ENCODE measurements at places on chromosomes 12 and 14.
A peak's percentile ranks its signal among the peaks of the same experiment; 100 is the strongest.

DNA sequence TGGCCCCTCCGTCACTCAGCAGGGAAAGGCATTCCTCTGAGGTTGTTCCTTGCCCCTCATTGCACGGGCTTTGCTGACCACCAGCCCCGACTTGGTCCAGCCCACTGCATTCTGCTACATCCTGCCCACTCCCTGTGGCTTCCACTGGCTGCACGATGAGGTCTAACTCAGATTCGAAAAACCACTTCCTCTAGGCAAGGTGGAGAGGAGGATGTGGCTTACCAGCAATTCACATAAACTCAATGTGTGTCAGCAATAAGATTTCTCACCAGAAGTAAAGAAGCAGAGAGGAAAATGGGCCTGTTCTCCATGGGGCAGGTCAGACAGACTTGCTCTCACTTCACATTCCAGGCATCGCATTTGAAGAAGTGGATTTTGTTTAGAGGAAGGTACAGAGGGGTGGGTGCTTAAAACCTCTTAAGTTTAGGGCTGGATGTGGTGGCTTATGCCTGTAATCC, 14.7 kb downstream of the GPR68 start:
- peak; percentile 71 for DNase-seq

GRCh38 chr12:96044943-96045290, 9.5 kb upstream of the LTA4H start:
- no peak for DNase-seq

- no peak for DNase-seq
Observed at GRCh38 chr12:132166093-132166492, 21.8 kb downstream of the NOC4L start.

- no peak for DNase-seq
Observed at GRCh38 chr12:17609153-17609552, 480.8 kb downstream of the RERGL start.

DNA sequence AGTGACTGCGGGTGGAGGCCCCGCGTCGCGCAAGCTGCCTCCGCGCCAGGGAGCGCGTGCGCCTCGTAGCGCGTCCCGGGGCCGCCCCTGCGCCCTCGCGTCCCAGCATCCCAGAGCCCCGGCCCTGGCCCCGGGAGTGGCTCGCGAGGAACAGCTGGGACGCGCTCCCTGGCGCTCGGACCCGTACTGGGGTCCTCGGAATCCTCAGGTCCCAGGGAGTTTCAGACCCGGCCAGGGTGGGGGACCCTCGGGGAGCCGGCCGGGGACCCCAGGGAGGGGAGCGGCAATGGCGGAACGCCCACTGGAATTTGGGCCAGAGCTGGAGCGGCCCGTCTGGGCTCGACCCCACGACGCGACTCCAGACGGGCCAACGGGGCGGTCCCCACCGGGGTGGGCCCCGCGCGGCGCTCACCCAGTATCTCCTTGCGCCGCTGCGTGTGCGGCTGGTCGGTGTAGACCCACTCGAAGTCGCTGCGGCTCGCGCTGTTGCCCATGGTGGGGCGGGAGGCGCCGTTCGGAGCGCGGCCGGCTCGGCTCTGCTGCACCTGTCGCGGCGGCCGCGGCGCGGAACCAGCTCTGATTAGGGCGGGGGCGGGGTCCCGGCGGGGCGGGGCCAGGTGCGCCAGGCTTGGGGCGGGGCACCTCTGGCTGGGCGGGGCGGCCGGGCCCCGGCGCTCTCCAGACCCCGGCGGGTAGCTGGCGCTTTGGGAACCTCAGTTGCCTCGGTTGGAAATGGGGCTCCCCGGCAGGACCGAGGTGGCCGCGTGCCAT, at the start of gene DEGS2:
Gene DEGS2 (minus strand): TSS at position 552 of the 771 bp plus-strand sequence. CDS start 58 bp downstream, at position 494.
- peak; percentile 57 for DNase-seq

DNA sequence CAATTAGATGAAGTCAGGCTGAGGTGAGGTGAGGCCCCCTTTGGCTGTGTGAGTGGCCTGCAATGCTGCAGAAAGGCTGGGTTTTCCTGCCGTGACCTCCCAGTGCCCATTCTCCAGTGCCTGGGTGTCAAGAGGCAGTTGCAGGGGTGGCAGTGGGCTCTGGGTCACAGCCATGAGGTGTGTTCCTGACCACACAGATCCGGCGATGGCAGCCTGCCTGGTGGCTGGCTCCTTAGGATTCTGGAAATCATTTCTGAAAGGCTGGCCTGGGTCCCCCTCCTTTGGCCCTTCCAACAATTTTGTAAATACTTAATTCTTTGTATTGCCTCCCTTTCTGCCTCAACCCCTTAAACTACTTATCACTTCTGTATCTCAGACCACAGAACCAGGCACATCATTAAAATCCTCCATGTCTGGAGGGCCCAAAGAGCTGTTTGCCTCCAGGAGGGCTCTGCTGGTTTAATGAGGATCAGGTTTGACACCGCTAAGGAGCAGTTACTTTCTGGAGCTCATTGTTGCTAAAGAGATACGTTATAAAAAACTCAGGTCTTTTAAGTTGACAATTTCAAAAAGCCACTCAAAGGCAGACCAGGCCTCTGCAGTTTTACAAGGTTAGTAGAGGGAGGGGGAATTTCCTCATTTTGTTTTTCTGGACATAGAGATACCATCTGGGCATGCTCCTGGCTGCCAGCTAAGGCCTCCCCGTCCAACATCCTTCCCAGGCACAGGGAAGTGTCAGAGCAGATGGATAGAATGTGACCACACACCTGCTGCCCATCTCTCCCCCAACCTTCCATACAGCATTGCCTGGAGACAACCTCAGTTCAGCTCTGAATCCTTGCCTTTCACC, 204.4 kb downstream of the FOXN3 start:
- no peak for DNase-seq

- DNase-seq = no peak
Observed at GRCh38 chr12:128513331-128513730, 246.4 kb downstream of the TMEM132C start.

- DNase-seq = no peak
Observed at GRCh38 chr12:109487181-109488050, 10.0 kb downstream of the UBE3B start.

DNA sequence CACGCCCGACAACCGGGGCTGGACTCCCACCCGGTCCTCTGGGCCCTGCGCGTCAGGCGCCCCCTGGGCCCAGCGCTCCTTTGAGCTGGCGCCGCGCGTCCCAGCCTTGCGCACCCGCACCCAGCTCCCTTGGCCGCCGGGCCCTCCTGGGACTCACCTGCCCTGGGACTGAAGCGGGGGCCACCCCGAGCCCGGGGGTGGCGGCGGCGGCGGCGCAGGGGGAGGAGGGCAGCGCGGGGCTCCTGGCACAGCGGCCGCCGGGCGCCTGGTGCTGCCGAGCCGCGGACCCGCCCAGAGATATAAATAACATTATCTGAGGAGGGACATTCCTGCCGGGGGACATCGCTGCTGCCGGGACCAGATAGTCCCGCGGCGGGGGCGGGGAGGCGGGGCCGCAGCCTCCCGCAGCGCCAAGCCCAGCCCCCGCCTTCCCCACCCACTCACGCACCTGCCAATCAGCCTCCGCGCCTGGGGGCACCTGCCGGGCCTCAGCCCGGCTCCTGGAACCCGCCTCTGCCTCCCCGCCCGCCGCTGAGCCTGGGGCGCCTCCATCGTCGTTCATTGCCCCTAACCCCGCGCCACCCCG, at the start of gene SPTB:
Gene SPTB (minus strand): TSS at position 273 of the 586 bp plus-strand sequence. CDS start 56,813 bp downstream, outside the sequence.
- DNase-seq = peak; percentile 61

DNA sequence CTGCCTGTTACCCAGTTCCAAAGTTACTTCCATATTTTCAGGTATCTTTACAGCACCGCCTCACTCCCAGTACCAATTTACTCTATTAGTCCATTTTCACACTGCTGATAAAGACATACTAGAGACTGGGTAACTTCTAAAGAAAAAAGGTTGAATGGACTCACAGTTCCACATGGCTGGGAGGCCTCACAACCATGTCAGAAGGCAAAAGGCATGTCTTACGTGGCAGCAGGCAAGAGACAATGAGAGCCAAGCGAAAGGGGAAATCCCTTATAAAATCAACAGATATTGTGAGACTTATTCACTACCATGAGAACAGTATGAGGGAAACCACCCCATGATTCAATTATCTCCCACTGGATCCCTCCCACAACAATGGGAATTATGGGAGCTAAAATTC, 9.8 kb downstream of the AREL1 start:
- DNase-seq = no peak

- DNase-seq = no peak
Observed at GRCh38 chr12:10098791-10099190, at the start of gene CLEC1A. Gene CLEC1A (minus strand): TSS chr12:10098985. CDS start chr12:10098922, 63 bp downstream.

GRCh38 chr14:57266065-57266464, 2.6 kb downstream of the EXOC5 start:
- DNase-seq = no peak

DNA sequence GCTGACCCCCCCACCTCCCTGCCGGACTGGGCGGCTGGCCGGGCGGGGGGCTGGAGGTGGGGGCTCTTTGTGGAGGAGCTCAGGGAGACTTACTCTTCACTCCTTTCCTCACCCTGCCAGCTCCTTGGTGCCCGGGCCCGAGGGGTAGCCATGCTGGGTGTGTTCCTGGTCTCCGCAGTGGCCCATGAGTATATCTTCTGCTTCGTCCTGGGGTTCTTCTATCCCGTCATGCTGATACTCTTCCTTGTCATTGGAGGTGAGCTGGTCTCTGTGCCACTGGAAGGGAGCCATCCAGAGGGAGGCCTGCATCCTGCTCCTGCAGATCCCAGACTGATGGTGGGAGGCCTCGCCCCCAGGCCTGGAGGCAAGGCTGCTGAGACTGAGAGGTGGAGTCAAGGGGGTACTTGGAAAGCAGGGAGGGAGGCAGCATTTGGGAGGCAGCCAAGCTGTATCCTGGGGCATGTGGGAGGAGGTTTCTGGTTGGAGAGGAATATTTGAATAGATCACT, 19.7 kb downstream of the SOAT2 start:
- DNase-seq = no peak

DNA sequence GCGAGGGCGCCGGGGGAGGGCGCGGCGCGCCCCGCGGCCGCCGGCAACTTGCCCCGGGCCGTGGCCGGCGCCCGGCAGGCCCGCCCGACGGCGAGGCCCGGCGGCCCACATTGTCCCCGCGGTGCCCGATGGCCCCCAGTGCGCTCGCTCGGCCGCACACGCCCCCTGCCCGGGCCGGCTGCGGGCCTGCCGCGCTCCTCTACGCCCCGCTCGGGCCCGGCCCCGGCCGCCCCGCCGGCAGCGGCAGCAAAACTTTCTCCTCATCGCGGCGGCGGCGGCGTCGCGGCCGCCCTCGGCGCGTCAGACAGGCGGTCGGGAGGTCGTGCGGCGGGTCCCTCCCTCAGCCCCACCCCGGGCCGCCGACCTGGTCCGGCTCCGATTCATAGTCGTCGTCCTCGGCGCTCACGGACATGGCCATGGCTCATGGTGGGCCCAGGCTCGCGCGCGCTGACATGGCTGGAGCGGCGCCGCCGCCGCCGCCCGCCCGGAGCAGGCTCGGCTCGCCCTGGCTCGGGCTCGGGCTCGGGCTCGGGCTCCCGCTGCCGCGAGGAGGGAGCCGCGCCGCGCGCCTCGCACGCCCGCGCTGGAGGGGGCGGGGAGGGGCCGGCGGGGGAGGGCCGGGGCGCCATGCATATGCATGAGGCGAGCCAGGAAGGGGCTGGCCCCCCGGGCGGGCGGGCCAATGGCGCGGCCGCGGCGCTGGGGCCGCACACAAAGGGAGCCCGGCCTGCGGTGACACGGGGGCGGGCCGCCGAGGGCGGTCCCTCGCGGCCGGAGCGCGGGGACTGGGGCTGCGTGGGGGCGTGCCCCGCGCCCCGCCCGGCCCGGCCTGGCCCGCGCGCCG, 67.1 kb downstream of the RNF34 start:
- peak; percentile 85 for DNase-seq

GRCh38 chr12:57604454-57604991, at the start of gene DTX3:
Gene DTX3 (plus strand): TSS chr12:57604824. CDS start chr12:57606518, 1,694 bp downstream.
- peak; percentile 34 for DNase-seq

DNA sequence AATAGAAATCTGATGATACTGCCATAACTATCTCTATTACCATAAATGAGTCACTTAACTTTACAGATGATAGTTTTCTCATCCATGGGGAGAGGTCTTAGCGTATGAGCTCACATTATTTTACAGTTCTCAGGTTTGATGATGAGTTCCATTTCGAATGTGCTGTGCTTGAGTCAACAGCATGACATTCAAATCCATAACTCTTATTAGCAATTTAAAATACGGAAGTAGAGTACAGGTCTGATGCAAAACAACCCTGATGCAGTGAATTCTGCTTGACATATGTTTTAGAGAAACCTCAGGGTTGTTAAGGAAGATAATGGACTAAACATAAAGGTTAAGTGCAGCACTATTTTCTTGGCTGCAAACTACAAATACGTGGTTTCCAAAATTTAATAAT, 30.0 kb downstream of the C14orf39 start:
- DNase-seq = no peak

- peak; percentile 83 for DNase-seq
Observed at GRCh38 chr14:50000380-50001150, 107.7 kb downstream of the ARF6 start.

DNA sequence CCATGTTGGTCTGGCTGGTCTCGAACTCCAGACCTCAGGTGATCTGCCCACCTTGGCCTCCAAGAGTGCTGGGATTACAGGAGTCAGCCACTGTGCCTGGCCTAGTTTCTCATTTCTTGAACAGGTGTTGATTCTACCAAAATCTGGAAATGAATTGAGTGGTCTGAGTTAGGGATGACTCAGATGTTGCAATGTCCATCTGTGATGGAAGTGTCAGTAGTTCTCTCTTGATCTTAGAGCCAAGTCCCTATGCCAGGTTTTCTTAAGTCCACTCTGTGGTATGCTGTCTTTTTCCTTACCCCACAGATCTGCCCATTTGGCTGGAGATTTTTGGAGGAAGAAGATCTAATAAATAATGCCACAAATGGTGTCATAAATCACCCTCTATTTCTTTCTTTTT, 12.6 kb downstream of the SNAPC1 start:
- DNase-seq = no peak

- peak; percentile 81 for DNase-seq
Observed at GRCh38 chr12:123237646-123238329, 4.6 kb downstream of the MTRFR start.

DNA sequence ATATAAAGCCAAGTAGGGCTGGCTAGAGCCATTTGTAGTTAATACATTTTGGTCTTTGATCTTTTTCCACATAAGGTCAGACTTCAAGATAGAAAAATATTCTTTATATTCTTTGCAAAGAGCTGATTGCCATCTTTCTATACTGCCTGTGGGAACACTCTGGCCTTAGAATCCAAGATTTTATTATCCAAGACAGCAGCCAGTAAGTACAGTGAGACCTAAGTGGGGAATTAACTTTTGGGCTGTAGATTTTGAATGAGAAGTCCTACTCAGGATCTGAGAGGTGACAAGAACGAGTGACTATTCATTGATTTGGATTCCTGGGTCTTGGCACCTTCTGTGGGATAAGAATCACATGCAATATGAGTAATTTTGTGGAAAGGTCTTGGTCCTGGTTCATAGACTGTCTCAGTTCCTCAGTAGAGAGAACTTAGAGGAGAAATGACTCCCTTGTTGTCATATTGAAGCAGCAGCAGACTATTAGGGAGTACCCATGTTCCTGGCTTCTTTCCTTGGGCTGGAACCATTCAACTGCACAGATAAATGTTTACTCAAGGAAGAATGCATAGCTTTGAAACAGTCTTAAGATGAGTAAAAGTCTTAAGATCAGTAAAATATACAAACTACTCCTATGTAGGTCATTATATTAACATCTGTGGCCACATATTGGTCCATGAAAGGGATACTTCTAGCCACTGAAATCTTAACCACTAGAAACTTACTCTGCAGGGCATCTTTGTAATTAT, 353.8 kb downstream of the RAD51B start:
- no peak for DNase-seq
